ENCODE measurements at places on chromosomes 7 and 10.
A peak's percentile ranks its signal among the peaks of the same experiment; 100 is the strongest.

DNA sequence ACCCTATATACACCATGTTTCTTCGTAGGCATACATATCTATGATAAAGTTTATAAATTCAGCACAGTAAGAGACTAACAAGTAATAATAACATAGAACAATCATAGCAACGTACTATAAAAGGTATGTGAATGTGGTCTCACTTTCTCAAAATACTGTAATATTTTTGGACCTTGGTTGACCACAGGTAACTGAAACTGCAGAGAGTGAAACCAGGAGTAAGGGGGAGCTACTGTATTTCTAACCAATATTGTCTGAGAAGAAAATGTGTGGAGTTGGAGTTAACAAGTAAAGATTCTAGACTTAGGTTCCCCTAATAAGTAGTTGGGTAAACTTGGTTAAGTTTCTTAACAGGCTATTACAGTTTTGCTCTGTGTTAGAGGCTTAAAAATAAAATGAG, 72.1 kb downstream of the GNAI1 start:
- DNase-seq: no peak

DNA sequence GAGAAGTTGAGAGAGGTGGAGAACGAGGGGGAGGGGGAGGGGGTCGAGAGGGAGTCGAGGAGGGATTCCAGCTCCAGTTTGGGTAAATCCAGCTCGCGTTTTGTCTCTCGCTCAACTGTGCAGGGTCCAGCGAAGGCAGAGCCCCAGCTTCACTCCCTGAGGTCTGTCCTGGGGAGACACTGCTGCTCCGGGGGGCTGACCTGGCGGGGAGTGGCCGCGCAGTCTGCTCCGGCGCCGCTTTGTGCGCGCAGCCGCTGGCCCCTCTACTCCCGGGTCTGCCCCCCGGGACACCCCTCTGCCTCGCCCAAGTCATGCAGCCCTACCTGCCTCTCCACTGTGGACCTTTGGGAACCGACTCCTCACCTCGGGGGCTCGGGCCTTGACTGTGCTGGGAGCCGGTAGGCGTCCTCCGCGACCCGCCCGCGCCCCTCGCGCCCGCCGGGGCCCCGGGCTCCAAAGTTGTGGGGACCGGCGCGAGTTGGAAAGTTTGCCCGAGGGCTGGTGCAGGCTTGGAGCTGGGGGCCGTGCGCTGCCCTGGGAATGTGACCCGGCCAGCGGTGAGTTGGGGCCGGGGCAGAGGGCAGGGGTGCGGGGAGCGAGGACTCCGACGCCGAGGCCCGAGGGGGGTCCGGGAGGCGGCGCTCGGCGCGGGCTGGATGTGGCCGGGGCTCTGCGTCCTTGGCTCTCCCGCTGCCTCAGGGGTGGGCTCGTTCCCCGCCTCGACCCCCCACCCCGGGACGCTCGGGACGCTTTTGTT, at the start of gene TET1:
TET1 (plus strand) TSS at position 152 of the 757 bp plus-strand sequence. CDS start 12,002 bp downstream, outside the sequence.
- no peak for DNase-seq

GRCh38 chr10:34689053-34689452, 126.0 kb downstream of the PARD3 start:
- DNase-seq: no peak

- DNase-seq: no peak
Observed at GRCh38 chr10:44923611-44924010, 12.5 kb downstream of the TMEM72 start.

DNA sequence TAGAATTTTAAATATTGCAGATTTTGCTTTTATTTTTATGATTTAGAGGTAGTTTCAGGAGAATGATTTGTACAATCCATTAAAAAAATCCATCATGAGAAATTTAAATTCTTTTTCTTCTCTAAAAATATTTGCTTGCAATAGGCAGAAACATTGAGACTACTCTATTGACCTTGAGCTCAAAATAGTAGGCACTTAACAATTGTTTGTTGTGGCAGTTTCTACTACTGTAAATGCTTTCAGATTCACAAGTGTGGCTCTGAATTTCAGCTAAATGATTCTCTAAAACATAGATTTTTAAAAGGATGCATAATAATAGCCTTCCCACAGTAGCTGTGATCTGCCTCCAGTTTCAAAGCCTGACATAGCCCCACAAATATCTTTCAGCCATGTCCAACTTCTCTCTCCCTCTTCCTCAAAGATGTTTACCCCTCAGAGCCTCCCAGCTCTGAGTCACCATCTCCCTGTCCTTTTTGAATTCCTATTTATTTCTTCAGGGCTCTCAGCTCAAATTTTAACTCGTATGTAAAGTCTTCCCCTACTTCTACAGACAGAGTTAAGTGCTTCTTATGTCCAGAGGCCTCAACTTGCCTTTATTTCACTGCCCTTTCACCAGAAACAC, 160.5 kb downstream of the AOAH start:
- DNase-seq: no peak

GRCh38 chr7:47480576-47481538, 101.1 kb downstream of the TNS3 start:
- DNase-seq: no peak

DNA sequence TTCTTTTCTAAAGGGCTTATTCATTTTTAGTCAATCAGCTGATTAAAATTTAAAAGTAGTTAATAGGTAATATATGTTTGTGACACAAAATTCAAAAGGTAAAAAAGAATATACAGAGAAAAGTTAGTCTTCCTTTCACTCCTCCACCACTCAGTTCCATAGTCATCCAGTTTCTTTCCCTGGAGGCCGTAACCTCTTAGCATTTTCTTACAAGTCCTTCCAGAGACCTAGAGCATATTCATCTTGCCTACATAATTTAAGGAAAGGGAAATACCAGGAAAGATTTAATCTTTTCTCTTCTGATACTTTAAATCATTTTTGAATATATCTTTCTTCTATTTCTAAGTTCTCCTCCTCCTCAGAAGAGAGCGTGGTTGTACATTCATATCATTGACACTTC, 10.1 kb downstream of the GBF1 start:
- DNase-seq: no peak

DNA sequence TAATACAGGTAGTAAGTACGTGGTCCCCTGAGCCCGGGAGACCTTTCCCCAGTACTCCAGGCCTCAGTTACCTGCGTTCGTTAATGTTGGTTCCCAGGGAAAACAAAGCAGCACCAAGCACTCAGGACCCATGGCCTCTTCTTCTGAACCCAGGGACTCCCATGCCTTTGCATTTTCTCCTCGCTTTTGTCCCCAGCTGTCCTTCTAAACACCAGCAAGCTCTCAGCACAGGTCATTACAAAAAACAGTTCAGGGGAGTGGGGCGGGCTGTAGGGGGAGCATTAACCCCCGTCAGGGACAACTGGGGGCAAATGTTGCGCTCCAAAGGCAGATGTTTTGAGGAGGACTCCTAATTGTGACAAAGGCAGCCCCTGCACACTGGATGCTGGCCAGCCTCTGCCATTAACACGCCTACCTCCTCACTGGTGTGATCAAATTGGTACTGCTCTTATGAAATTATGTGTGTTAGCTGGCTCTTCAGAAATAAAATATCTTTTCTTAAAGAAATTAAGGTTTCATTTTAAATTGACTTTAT, 80.5 kb upstream of the LRGUK start:
- no peak for DNase-seq

GRCh38 chr7:134678115-134678514, 31.5 kb downstream of the BPGM start:
- no peak for DNase-seq

- DNase-seq: no peak
Observed at GRCh38 chr10:70503776-70504175, 25.2 kb downstream of the PALD1 start.

- no peak for DNase-seq
Observed at GRCh38 chr7:97133159-97133558, 15.7 kb downstream of the SDHAF3 start.

DNA sequence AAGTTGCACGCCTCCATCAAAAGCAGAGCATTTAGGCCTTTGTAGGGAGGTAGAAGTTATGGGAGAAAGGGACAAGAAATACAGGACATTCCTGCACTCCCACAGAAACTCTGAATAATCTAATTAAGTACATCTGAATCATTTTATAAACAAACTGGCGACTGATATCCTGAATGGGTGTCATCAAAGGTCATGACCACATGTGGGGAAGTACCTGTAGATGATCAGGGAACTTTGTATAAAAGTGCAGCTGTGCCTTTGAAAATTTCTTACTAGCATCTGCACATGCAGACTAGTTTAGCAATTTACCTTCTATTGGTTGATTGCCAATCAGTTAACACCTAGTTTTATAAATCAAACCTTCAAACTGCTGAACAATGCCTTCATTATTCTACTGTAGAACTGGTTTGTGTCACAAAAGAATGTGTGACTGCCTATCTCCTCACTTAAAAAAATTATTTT, 17.1 kb downstream of the STEAP4 start:
- no peak for DNase-seq

DNA sequence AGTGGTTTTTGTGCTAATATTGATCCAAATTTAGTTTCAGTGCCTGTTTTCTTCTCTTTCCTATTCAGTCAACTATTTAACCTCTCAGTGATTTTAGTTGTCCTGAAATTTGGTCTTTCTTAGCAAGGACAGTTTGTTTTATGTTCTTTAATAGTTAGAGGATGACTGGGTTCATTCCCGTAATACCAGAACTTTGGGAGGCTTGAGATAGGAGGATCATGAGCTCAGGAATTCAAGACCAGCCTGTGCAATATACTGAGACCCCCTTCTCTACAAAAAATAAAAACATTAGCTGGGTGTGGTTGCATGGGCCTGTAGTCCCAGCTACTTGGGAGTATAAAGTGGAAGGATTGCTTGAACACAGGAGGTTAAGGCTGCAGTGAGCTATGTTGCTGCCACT, 148.3 kb downstream of the EXOC4 start:
- DNase-seq: no peak

- no peak for DNase-seq
Observed at GRCh38 chr7:2326951-2327350, 12.7 kb upstream of the SNX8 start.

GRCh38 chr7:17298840-17299482, 509 bp downstream of the AHR start:
- DNase-seq: peak; percentile 31

- no peak for DNase-seq
Observed at GRCh38 chr10:44281089-44281613, 103.7 kb downstream of the CXCL12 start.

GRCh38 chr10:95172851-95173250, 21.2 kb upstream of the ACSM6 start:
- no peak for DNase-seq

DNA sequence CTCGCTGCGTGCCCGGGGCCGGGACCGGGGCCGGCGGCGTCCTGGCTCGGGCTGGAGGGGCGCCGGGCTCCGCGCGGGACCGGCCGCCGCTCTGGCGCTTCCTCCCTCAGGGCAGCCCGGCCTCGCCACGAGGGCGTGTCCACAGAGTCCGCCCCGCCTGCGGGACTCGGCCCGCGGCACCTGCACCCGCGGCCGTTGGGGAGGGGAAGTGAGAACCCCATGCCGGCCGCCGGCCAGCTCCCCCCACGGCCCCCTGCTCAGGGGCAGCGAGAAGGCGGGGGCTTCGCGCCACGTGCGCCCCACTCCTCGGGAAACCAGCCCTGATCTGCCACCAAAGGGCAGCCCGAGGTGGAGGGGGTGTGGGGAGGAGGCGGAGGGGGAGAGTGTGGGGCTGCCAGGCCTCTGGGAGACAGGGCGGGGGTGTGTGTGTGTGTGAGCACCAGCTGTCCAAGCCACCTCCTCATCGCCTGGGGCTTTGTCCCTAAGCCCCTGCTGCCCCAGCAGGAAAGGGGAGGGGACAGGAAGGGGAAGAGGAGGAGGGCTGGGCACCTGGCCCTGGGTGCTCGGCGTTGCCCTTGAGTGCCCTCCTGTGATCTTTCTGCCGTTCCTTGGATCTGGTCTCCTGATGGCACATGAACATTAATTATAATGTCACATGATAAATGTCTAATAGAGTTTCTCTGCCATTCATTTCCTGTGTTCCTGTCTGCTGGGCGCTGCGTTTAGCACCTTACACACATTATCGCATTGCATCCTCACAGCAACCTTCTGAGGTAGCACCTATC, at the start of gene PIK3AP1:
PIK3AP1 (minus strand) TSS at position 93 of the 785 bp plus-strand sequence. CDS start 120 bp downstream, outside the sequence.
- DNase-seq: peak; percentile 12

All from stimulated activated CD8-positive, alpha-beta memory T cell treated with anti-CD3 and anti-CD28 coated beads, Interleukin-4, amount 100 ng/mL, for 1 hour (primary cell).